ENCODE measurements at places on chromosomes 7 and 10. TPM values are rescaled to one million over a fixed set of nuclear protein-coding genes. Genes with fewer than 3 reads are reported as not detected.

VWDE gene
- not detected for total RNA-seq

VWA2 gene
- total RNA-seq: not detected

NAT16 gene
- total RNA-seq: not detected

TMEM229A gene
- 0.71 TPM for total RNA-seq

WDR86 gene
- 15.3 TPM for total RNA-seq

PDE6C gene
- total RNA-seq: not detected

OPN4 gene
- not detected for total RNA-seq

ASIC3 gene
- 4.7 TPM for total RNA-seq

RPEL1 gene
- total RNA-seq: not detected

GRID1 gene
- total RNA-seq: 1.9 TPM

- no peak for DNase-seq
Observed at GRCh38 chr7:100486753-100487446, 3.2 kb downstream of the NYAP1 start.

DNA sequence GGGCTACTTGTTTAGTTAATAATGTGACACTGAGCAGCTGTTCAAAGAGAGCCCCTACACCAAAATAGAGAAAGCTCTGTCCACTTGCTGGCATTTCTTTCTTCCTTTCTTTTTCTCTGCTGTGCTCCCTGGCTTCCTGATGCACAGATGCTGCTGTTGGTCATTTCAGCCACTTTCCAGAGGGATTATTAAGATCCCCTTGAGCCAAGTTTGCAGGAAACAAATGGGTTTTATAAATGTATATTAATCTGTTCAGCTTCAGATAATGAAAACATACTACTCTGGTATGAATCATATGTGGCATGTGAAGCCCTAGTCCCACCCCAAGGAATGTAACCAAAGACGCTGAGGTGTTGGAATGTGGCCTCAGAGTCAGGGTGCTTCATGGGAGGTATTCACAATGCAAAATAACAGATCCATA lies 638.2 kb upstream of the FZD8 start:
- no peak for DNase-seq

DNA sequence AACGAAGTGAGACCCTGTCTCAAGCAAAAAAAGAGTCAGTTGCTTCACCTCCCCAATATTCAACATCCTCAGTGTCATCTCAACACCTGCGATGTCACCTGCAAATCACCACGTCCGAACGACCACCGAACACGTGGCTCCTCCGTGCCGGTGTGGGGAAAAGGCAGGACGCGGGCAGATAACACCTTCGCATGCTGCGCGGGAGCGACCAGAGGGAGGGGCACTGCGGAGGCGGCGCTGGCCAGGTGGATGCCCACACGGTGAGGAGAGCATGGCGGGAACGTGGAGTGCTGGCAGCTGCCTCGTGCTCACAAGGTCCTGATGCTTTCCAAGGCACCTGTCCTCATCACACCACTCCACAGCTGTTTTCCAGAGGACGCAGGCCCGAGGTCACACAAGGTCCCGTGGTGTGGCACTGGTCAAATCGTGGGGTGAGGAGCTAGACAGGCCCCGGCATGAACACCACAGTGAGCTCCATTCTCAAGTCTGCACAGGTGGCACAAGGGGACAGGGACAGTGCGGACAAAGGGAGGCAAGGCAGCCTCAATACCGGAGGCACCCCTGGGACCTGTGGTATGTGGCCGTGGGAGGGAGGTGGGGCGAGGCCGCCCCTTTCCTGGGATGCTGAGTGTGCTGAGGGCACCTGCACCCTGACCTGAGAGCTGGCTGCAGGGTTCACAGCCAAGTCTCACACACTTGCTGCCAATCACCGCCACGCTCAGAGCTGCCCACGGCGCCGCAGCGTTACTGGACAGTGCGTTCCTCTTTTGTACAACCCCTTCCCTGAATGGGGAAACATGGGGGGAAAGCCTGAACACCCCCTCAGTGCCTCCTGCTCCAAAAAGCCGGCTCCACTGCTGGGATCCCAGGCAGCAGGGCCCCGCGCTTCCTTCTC lies 13.0 kb downstream of the TUBGCP2 start:
- DNase-seq: no peak

DNA sequence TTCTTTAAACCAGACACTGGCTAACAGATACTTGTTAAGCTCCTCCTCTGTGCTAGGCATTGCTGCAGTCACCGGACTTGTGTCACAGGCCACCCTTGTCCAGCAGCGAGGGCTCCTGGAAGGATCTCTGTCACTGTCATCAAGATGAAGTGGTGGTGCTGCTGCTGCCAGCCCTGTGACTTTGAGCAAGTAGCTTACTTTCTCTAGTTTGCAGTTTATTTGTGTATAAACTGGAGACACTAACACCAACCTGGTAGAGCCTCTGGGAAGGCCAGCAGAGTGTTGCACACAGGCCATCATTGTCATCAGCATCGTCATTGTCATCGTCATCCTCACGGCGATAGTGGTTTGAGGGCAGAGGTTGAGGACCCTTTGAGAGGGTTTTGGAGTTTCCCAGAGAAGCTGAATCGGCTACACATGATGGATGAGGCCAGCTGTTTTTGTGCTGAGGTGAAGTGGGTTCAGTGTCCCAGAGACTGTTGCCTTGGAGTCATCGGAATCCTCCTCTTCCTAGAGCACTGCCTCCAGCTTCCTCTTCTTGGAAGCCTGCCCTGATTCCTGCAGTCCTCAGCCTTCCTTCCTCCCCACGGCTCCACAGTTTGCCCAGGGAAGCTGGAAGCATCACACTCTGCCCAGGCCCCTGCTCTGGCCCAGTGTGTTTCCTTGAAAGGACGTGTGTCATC lies 128.4 kb downstream of the GRK5 start:
- DNase-seq: no peak

DNA sequence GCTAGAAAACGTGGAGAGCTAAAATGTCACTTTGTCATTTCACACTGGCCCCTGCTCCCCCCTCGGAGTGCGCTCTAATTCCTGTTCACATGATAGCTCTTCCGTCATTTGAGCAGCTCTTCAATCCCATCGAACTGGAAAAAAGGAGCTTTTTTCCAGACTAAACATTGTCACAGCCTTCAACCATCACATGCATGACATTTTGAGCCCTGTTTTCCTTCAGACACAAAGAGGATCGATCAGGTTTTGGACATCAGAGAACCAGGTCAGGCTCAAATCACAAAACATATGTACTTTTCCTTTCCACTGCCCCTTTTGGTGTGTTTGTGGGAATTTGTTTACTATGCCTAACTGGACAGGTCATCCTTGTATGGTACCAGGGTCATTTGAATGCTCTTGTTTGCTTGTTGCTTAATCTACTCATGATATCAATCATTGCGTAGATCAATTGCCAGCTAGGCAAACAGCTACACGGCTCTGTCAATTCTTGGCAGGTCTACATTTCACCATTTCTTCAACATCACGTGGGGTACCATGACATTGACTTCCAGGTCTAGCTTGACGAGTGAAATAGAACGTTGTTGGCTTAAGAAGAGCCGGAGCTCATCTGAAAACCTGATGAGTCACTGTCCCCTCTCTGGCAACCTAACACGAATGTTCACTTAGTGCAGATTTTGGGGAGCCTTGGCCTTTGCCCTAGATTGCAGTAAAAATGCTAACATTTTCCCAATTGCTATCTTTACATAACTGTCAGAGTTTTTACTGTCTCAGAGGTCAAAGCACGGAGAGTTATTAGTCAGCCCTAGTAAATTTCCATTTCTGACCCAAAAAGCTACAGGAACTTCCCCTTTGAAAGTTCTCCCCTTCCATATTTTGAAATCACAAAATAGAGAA lies 87.3 kb downstream of the LYZL2 start:
- DNase-seq: no peak

DNA sequence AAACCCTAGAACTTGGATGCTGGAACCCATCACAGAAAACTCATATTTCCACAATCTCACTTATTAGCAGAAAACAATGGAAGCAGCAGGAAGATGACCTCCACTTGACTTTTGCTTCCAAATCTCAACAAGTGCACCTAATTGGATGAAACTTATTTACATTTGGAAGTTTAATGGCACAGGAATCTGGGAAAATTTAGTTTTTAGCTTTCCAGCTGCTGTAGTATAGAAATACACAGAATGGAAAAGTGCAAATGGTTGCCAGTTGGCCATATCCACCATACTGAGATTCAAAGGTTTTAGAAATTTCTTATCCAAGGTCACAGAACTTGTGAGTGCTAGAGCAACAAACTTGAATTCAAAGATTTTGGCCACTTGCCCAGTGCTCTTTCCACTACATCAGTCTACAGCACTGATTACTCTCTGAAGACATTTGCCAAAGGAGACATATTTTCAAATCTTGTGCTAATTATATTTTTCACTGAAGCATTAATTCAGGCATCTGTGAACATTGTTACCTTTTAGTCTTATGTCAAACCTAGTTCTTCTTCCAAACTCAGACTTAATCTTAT lies 9.3 kb upstream of the AHR start:
- DNase-seq: no peak

DNA sequence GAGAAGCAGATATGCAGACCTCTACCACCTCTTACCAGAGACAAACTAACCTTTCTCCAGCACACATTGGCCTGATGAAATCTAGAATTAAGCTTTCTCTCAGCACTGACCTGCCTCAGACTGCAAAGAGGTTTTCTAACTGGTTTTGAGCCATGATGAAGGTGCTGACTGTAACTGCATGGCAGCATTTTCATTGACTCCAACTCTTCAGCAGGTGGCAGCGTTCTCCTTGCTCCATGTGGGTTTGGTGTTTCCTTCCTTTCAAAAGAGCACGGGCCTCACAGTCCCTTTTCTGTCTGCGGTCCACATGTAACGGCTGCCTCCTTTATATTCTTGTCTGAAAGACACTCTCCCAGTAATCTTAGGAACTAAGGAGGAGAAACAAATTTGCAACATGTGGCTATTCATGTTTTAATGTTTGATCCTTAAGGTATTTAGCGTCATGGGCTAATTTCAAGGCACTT lies 12.6 kb downstream of the KLLN start:
- peak; percentile 81 for DNase-seq

DNA sequence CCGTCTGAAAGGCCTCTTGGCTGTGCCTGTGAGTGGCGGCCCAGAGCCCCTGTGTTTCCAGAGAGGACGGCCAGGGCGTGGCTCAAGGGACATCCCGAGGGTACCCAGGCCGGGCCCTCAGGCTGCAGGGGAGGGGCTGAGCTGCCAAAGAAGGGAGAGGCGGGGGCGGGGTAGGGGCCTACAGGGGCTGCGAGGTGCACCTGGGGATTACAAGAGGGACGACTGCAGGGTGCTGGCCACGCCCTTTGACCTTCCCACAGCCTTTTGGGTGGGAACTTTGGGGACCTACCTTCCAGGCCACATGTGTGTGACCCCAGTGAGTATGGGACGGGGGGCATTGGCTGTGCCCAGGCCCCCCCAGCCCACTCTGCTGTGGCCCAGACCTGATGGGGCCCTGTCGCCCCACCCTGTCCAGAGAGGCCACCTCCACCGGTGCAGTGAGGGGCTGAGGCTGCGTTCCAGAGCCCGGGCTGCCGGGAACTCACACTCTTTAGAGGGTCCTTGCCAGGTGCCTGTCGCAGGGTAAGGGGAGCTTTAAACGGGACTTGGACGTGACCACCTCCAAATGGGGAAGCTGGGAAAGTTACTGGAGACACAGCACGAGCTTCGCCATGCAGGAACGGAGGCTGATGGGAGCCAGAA lies 19.0 kb upstream of the NKX6-2 start:
- DNase-seq: peak; percentile 48

DNA sequence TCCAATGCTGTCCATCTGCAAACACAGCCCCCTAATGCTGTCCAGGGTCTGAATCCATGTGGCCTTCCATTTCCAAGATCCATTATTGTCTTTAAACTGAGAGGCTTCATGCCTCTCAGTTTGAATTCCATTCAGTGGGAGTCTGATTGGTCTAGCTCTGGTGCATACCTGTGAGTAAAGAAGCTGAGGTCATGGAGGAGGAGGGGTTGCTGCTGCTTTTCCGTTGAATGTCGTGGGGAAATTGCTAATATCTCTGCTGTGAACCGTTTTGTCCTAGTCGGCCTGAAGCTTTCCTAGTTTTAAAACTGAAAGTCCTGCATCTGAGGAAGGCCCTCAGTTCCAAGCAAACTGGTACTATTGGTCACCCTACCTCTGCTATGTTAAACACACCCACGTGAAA lies 17.7 kb downstream of the SH2D4B start:
- no peak for DNase-seq

DNA sequence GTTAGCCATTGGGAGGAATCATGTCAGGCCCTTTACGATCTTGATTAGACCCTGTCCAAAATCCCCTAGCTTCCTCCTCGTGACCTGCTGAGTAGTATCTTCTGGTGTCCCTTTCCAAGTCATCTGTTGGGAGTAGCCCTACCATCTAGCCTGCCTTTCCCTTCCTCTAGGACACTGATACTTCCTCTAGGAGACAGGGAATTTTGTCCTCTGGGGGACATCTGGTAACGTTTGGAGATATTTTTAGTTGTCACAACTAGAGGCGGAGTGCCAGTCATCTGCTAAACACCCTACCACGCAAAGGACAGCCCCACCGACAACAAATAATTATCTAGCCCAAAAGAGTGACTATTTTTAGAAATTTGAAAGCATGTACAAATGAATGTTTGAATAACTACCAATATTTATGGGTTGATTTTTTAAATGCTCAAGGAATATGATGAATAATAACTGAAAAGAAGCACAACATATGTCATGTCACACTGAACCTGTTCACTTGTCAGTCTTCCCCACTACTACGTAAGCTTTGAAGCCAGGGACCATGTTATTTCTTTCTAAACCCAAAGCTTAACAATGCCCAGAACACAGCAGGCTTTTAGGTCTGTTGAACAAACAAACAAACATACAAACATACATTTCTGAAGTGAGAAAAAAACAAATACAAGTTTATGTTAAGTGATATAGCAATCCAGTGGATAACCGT lies 105.9 kb downstream of the ARHGAP12 start:
- no peak for DNase-seq

DNA sequence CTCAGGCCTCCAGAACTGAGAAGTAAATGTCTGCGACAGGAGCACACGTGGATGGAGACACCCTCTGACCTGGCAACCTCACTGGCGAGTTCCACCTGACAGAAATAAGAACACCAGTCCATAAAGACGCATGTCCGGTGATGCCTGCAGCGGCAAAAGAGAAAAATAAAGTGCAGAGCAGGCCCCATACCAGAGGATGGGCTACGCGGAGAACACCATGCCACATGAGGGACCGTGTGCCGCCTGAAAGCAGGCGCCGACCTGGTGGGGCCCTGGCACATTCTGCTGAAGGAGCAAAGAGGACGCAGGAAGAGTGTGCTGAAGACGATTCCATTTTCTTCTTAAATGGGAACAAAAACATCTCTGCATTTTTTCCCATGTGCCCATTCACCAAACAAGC lies 105.0 kb downstream of the VIPR2 start:
- peak; percentile 28 for DNase-seq

DNA sequence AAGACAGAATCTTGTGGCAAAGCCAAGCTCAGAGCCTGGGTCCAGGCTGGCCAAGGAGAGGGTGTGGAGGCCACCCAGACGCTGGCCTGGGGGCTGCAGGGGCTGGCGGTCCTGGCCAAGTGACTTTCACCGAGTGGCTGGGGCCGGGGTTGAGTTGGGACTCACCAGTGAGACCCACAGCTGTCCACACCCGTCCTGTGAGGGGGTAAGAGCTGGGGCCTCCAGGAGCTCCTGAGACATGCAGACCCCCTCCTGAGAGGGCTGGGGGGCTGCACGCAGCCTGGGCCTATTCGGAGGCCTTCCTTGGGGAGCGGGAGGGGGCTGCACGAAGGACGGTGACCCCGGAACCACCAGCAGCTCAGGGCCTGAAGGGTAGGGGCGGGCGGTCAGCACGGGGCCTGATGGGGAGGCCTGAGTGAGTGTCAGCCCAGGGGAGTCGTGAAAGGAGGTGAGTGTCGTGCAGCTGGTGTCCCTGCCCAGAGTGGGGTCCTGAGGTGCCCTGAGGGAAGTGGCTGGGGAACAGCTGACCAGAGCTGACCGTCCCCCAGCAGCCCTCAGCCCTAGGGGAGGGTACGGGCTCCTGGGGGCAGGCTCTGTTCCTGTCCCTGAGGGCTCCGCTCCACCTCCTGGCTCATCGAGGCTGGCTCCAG lies 100.9 kb downstream of the FOXL3 start:
- no peak for DNase-seq
